ENCODE measurements at places on chromosomes 6 and 20. TPM values are rescaled to one million over a fixed set of nuclear protein-coding genes. Genes with fewer than 3 reads are reported as not detected.

DNA sequence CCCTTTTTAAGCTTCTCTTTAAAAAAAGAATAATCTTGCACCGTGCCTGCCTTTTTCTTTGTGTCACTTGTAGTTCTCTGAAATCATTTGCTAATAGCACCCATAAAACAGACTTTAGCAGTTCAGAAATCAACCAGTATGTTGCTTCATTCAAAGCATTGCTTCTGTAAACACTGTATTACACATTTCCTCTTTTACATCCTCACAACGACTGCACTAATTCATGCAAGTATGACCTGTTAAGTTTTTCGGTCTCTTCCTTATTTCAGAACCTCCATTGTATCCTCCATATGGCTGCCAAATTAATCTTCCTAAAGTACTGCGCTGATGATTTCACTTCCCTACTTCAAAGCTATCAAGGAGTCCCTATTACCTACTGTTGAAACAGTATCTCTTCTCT lies 142.9 kb upstream of the RNF217 start:
- DNase-seq: peak; percentile 18

DNA sequence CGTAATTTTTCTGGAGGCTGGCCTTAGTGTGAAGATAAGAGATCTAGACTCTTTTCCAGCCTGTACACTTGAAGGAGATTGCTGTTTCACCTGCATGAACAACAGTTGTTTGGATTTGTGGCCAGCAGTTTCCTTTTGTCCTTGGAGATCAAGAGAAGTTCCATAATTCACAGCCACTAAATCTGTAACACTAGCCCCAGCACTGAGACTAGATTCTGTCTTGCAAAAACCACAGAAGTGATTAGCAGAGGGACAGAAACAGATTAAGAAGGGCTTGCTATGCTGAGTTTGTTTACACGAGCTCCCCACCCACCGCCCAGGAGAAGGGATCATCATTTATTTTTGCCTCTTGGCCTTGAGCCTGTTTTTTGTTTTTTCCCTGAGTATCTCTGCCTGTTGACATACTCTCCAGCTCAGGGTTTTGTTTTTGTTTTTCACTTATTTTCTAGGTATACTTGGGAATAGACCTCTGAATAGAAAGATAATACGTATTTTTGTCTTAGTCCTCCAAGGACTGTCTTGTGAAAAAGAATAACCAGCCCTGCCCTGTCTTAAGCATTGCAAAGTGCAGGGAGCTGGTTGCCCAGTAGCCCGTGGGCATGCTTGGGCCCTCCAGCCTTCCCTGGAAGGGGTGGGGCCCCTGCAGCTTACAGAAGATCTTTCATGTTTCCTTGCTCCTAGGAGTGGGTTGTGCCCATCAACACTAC lies 93.1 kb upstream of the SOX4 start:
- no peak for DNase-seq

DNA sequence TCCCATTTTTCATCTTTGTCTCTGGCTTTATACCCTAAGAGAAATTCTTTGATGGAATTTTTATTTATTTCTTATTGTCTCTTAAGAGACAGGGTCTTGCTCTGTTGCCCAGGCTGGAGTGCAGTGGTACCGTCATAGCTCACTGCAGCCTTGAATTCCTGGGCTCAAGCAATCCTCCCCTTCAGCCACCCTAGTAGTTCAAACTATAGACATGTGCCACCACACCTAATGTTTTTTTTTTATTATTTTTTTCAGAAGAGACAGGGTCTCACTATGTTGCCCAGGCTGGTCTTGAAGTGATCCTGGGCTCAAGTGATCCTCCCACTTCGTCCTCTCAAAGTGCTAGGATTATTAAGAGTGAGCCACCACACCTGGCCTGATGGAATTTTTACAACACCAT lies 40.5 kb downstream of the FKBP5 start:
- no peak for DNase-seq

DNA sequence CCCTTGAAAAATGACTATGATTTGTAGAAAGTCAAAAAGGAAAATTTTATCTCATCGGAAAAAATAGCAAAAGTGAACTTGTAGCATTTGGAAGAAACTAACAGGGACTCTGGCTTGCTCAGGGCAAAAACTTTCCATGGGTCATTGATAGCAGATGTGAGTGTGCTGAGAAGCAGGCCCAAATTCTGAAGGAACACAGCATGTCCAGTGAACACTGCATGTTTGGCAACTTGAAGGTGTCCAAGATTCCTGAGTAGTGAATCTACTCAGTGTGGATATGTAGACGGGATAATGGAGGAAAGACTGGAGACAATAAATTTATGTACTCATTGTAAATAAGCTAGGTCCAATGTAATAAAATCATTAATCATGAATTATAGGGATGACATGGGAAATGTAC lies 8.2 kb downstream of the SLC17A2 start:
- no peak for DNase-seq

DNA sequence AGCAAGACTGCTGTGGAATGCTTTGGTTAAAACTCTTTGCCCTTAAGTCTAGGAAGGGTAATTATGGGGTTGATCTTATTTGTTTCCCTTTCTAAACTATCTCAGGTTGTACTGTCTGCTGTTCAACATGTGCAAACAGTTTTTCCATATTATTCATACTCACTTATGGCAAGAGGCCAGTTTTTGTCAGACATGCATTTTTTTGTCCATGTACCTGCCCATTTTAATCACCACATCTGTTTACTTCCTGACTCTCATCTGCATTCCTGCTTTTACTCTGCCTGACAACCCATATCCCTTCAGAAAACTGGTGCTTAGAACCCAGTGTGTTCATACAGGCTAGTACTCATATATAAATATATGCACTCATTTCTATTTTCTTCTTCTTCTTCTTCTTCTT lies 80.3 kb downstream of the LPA start:
- DNase-seq: no peak

- no peak for DNase-seq
Measured at GRCh38 chr20:44800391-44801046, 9.8 kb downstream of the RIMS4 start.

The NRM gene
- 2.2 TPM for total RNA-seq

DNA sequence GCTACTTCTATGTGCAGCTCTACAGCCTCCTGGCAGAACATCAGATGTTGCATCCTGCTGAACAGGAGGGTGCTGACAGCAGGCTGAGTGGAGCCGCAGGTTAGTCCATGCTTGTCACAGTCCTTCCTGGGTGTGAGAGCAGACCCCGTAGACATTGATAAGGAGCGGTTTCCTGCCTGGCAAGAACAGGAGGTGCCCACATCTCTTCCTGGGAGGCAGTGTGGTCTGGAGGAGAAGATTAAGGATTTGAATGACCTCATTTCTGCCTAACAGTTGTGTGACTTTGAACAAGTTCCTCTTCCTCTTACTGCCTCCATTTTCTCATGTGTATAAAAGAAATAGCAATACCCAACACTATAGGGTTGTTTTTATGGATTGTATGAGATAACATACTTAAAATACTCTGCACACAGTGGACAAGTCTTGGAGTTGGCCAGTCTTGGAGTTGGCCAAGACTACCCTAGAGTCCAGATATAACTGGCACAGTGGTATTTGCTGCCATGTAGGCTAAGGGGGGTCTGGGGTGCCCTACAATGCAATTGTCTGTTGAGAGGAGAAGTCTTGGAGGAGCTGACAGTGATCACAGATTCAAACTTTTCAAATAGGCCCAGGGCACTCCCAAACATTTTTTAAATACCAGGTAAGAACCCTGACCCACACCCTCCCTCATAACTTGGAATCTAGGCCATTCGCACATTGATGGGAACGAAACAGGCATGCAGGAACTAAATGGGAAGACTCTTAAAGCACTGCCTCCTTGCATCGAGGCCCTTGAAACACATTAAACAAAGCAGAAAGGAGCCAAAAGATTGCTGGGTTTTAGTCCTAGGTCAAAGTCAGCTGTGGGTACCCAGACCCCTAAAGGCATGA lies 32.6 kb upstream of the TBC1D7 start:
- no peak for DNase-seq

- DNase-seq: peak; percentile 58
Measured at GRCh38 chr6:53979468-53980067, 131.7 kb upstream of the MLIP start.

DNA sequence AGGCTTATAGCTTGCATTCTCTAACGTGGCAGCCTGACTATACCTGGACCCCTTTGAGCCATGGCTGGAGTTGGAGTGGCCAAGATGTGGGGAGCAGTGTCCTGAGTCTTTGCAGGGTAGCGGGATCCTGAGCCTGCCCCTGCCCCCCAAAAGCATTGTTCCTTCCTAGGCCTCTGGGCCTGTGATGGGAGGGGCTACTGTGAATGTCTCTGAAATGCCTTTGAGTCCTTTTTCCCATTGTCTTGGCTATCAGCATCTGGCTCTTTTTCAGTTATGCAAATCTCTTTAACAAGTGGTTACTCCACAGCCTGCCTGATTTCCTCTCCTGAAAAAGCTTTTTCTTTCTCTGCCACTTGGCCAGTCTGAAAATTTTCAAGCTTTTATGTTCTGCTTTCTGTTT lies 17.0 kb upstream of the PRL start:
- no peak for DNase-seq

The PTCHD4 gene
- 5.0 TPM for total RNA-seq

The DDO gene
- 2.6 TPM for total RNA-seq

The UBD gene
- total RNA-seq: 39.0 TPM

- no peak for DNase-seq
Measured at GRCh38 chr6:7144872-7145584, 37.3 kb downstream of the RREB1 start.

The CUL9 gene
- 11.6 TPM for total RNA-seq

GRCh38 chr20:61667056-61667792 lies 398.5 kb downstream of the TAF4 start:
- no peak for DNase-seq

The CRISP3 gene
- total RNA-seq: not detected

The ZBTB46 gene
- total RNA-seq: 46.4 TPM

GRCh38 chr6:79617518-79617941 lies 13.6 kb upstream of the SH3BGRL2 start:
- no peak for DNase-seq

GRCh38 chr20:37837924-37838323 lies 65.0 kb upstream of the VSTM2L start:
- no peak for DNase-seq

- DNase-seq: no peak
Measured at GRCh38 chr6:49151461-49151860, 311.6 kb downstream of the MMUT start.

GRCh38 chr20:11676630-11677287 lies 240.9 kb upstream of the BTBD3 start:
- DNase-seq: peak; percentile 72

The BEND3 gene
- total RNA-seq: 1.3 TPM

- no peak for DNase-seq
Measured at GRCh38 chr6:156190270-156190669, 586.9 kb upstream of the ARID1B start.

The TINAG gene
- total RNA-seq: not detected

GRCh38 chr6:149423964-149424440 lies 23.9 kb downstream of the SUMO4 start:
- no peak for DNase-seq

GRCh38 chr20:38799203-38799602 lies 6.3 kb upstream of the PPP1R16B start:
- DNase-seq: peak; percentile 89

DNA sequence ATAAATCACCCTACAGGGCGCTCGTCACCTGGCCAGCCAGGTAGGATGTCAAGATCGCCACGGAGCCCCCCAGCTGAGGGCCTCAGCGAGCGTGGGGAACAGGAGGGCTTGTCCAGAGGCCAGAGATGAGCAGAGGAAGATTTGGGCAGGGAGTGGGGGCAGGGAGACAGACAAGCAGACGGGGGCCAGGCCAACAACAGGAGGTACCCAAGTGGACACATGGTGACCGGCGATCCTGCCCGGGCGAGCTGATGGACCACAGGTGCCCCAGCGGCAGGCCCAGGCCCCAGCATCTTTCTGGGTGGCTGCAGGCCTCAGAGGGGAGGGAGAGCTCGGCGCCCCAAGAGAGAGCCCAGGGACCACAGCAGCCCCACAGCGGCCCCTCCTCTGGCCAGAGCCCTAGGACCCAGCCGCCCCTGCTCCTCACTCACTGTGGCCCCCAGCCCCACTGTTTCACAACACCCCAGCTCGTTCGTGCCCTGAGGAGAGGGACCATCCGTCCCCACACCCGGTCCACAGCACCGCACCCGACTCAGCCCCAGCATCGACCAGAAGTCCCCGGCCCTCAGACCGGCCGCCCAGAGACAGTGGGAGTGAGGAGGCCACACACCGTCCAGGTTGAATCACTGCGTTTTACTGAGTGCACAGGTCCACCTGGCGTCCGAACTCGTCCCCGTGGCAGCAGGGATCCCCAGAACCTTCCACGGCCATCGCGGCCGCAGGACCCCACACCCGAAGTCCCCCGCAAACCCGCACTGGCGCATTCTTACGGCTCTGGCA lies 38.6 kb upstream of the CHRNA4 start:
- DNase-seq: no peak

The FAM83D gene
- 24.2 TPM for total RNA-seq

The RIMS1 gene
- 51.8 TPM for total RNA-seq

DNA sequence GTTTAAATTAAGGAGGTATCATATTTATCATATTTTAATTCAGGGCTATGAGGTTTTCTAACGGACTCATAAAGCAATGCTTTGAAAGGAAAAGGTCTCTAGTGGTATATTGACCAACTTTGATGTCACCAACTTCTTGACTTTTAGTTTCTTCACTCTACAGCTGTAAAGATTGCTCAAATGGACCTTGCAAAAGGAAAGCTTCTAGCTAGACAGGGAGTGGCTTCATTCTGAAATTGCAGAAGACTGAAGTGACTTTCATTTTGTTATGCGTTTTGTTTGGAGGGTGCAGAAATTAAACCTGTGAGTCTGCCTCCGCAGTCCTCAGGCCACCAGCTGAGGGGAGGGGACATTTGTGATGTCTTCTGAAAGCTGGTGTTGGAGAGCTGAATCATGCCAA lies 95.7 kb downstream of the SLC24A3 start:
- no peak for DNase-seq

Data from lung microvascular endothelial cell (primary cell).